ENCODE measurements at places on chromosomes 4 and X. TPM values are rescaled to one million over a fixed set of nuclear protein-coding genes. Genes with fewer than 3 reads are reported as not detected.

DNA sequence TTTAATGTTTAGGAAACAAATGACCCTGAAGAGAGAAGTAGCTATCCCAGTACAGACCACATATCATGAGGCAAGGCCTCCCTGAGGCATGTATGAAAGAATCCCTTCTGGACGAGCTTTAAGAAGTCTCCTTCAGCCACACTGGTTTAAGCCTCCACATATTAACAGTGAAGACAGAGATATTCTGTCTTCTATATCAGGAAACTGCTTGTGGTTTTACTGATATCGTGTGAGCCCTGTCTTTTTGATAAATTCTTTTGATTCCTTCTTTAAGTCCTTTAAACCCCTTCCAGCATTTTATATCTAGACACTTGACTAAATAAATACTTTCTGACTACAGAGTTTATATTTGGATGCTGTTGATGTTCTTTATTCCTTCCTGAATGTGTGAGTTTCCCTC is 45.9 kb upstream of the GPC4 start:
- H3K4me1 ChIP-seq = no peaks in the 10 kb centered on the region
- DNase-seq = no peak
- no peak overlapping the region for H3K27ac ChIP-seq
- no peak overlapping the region for H3K4me3 ChIP-seq

- DNase-seq = no peak
- no peaks in the 10 kb centered on the region for H3K27me3 ChIP-seq
- no peaks in the 10 kb centered on the region for H3K36me3 ChIP-seq
- H3K27ac ChIP-seq = no peak overlapping the region
- no peaks in the 10 kb centered on the region for H3K4me1 ChIP-seq
- no peak overlapping the region for H3K4me3 ChIP-seq
Measured at GRCh38 chr4:89173336-89174090, 62.2 kb downstream of the TIGD2 start.

GRCh38 chr4:182969651-182970279 is 52.6 kb upstream of the DCTD start:
- H3K36me3 ChIP-seq = no peaks in the 10 kb centered on the region
- DNase-seq = no peak
- H3K27me3 ChIP-seq = peaks cover 34% of the 10 kb centered on the region
- H3K4me3 ChIP-seq = no peak overlapping the region
- H3K4me1 ChIP-seq = no peaks in the 10 kb centered on the region

DNA sequence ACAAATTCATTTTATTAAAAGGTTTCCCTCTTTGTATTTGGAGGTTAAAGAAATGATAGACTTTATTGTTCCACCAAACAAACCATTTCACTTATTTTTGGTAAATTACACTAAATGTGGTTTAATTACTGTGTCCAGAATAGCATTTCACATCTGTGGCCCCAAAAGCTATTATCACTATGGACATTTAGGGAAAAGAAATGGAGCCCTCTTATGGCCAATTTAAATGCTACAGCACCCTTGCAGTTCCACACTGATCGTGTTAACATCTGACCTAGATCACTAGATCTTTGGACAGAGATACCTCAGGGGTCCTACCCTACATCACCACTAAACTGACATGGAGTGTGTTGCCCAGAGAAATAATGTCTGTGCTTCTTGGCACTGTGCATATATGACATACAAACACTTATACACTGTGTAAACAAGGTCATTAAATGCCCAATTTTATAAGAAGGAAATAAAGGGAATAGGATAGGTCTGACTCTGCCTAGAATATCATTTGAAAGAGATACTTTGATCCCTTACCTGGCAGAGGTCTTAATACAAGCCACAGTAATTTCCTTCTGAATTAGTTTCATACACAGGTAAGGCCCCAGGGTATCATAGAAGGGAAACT is 163.9 kb downstream of the KDR start:
- H3K4me3 ChIP-seq = no peak overlapping the region
- no peaks in the 10 kb centered on the region for H3K36me3 ChIP-seq
- H3K27me3 ChIP-seq = peaks cover 5% of the 10 kb centered on the region
- H3K27ac ChIP-seq = no peak overlapping the region
- H3K4me1 ChIP-seq = peaks cover 8% of the 10 kb centered on the region
- DNase-seq = no peak

- H3K36me3 ChIP-seq = no peaks in the 10 kb centered on the region
- no peak overlapping the region for H3K27ac ChIP-seq
- no peak overlapping the region for H3K4me3 ChIP-seq
- H3K27me3 ChIP-seq = no peaks in the 10 kb centered on the region
- no peaks in the 10 kb centered on the region for H3K4me1 ChIP-seq
Measured at GRCh38 chr4:66911880-66912279, 633.4 kb downstream of the CENPC start.

GRCh38 chr4:153267890-153268289 is 63.6 kb downstream of the TRIM2 start:
- no peak overlapping the region for H3K27ac ChIP-seq
- no peaks in the 10 kb centered on the region for H3K27me3 ChIP-seq

GRCh38 chr4:78410676-78411075 is 140.9 kb upstream of the ANXA3 start:
- H3K4me1 ChIP-seq = no peaks in the 10 kb centered on the region
- no peaks in the 10 kb centered on the region for H3K36me3 ChIP-seq
- peaks cover 8% of the 10 kb centered on the region for H3K27me3 ChIP-seq
- no peak overlapping the region for H3K4me3 ChIP-seq

DNA sequence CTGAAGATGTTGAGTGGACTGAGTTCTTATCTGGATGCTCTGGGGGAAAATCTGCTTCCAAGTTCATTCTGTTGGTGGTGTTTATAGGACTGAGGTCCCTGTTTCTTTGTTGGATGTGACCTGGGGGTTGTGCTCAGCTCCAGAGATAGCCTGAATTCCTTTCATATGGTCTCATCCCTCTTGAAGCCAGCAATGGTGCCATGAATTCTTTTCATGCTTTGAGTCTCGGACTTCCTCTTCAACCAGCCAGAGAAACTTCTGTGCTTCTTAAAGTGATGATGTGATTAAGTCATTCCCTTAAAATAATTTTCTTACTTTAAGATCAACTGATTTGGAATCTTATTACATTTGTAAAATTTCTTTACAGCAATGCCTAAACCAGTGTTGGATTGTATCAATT is 233.8 kb upstream of the UGT8 start:
- no peaks in the 10 kb centered on the region for H3K4me1 ChIP-seq
- no peak for DNase-seq
- H3K36me3 ChIP-seq = no peaks in the 10 kb centered on the region
- H3K4me3 ChIP-seq = no peak overlapping the region
- peaks cover 3% of the 10 kb centered on the region for H3K27me3 ChIP-seq

- no peak for DNase-seq
- no peaks in the 10 kb centered on the region for H3K36me3 ChIP-seq
- no peak overlapping the region for H3K27ac ChIP-seq
- H3K4me3 ChIP-seq = no peak overlapping the region
Measured at GRCh38 chr4:24754571-24754970, 40.8 kb upstream of the SOD3 start.

DNA sequence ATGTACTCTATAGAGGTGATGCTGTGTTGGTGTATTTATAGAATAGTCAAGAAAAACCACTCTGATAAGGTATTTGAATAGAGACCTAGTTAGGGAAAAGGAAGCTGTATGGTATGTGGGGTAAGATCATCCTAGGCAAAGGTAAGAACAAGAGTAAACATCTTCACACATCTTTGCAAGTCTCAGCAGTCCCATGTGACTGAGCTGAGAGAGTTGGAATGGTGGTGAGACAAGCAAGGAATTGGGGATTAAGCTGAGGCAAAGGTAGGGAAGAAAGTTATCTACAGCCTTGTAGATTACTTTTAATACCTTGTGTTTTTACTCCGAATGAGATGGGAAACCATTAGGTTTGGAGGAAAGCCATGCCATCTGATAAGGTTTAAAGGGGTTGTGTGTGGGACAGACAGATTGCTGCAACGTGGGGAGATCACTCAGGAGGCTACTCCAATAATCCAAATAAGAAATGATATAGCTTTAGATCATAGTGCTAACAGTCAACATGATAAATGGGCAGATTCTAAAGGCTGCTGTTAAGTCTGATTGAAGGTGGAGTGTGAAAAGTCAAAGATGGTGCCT is 31.7 kb upstream of the MANBA start:
- H3K27ac ChIP-seq = peak overlapping the region; percentile 1
- H3K4me3 ChIP-seq = no peak overlapping the region
- peaks cover 56% of the 10 kb centered on the region for H3K36me3 ChIP-seq

GRCh38 chr4:43163101-43163792 is 270.7 kb downstream of the GRXCR1 start:
- H3K36me3 ChIP-seq = no peaks in the 10 kb centered on the region
- H3K27me3 ChIP-seq = no peaks in the 10 kb centered on the region
- no peak for DNase-seq
- H3K4me1 ChIP-seq = no peaks in the 10 kb centered on the region
- no peak overlapping the region for H3K27ac ChIP-seq
- no peak overlapping the region for H3K4me3 ChIP-seq

DNA sequence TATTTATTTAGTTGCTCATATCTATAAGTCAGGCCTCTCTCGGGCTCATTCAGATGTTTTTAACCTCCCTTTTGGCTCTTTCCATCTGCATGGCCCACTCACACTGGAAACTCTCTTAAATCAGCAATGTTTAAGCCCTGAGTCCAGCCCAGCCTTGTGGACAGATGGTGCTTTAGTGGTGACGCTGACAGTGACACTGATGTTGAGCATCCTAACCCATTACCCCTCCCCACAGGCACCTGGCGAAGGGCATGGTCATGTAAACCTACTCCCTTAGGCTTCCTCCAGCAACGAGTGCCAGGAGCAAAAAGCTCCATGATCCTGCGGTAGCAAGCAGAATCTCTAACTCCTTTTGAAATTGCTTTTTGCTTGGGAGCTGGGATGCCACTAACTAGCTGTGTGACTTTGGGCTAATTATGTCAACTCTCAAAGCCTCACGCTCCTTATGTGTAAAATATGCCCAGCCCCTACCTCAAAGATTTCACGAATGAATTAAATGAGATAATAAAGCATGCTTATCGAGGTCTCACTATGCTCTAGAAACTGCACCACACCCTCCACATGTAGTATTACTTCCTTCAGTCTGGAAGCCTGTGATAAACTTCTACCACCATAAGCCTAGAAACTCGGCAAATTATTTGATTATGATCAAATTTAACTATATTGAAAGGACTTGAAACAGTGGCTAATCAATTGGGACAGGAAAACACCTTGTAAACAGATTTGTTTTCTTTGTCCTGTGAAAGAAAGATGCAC is 569.4 kb downstream of the BCOR start:
- no peak overlapping the region for H3K27ac ChIP-seq
- H3K4me1 ChIP-seq = no peaks in the 10 kb centered on the region
- no peaks in the 10 kb centered on the region for H3K27me3 ChIP-seq
- H3K4me3 ChIP-seq = no peak overlapping the region
- no peak for DNase-seq

DNA sequence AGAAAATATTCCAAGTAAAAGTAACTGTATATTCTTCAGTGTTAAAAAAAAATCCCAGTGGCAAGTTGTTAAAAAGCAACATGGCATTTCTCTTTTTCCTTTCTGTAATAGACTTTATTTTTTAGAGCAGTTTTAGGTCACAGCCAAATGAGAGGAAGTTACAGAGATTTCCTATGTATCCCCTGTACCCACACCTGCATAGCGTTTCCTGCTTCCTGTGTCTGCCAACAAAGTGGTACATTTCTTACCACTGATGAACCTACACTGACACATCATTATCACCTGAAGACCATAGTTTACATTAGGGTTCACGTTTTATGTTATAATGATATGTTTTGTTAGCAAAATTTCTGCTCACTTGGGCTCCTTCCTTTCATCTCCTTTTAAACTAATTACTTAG is 124.7 kb downstream of the GPAT3 start:
- peaks cover 7% of the 10 kb centered on the region for H3K4me1 ChIP-seq
- no peak for DNase-seq
- H3K27me3 ChIP-seq = peaks cover 3% of the 10 kb centered on the region
- no peaks in the 10 kb centered on the region for H3K36me3 ChIP-seq

DNA sequence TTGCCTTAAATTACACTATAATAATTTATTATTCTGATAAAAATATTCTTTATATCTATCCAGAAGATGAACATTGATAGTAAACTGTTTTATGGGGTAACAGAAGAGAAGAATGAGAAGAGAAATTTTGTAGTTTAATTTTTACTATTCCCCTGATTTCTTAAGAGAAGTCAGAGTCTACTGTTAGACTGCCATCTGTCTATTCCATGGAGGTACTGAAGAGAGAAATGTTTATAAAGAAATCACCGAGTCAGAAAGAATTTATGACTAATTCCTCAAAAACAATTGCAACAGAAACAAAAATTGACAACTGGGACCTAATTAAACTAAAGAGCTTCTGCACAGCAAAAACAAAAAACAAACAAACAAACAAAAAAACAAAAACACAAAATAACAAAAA is 149.9 kb downstream of the FGF16 start:
- H3K36me3 ChIP-seq = peaks cover 18% of the 10 kb centered on the region
- DNase-seq = no peak
- H3K4me3 ChIP-seq = no peak overlapping the region
- H3K4me1 ChIP-seq = no peaks in the 10 kb centered on the region
- peak overlapping the region; percentile 9 for H3K27ac ChIP-seq

DNA sequence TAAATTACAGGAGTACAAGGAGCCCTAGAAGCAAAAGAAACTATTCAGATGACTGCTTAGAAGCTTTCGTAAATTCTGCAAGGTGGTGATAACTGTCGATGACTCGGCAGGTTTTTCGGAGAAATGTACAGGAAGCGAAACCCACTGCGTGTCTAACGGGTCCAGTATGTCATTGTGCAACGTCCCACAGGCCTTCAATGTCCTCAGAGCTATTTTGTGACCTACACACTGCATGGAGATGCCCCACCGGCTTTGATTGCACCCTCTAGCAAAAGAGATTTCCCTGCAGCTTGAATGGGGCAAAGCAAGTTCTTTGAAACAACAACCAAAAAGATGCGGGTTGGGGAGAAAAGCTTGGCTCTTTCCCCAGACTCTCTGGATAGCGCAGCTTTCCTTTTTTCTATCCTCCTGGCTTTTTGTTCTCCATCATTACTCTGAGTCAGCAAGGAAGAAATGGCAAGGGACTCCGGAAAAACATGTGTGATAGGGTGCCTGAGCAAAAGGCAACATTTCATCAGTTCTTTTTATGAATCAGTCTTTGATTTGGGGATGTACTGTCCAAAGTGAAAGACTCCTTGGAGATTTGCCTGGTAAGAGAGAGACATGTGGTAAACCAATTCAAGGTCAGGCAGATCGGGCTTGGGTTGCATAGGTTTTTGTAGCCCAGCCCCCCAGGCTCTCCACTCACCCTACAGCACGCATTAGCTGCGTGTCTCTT is 112.0 kb upstream of the TBL1X start:
- peak overlapping the region; percentile 93 for H3K27ac ChIP-seq
- peak overlapping the region; percentile 56 for H3K4me3 ChIP-seq
- H3K36me3 ChIP-seq = peaks cover 3% of the 10 kb centered on the region
- DNase-seq = peak; percentile 55
- no peaks in the 10 kb centered on the region for H3K27me3 ChIP-seq
- H3K4me1 ChIP-seq = peaks cover 49% of the 10 kb centered on the region

- peaks cover 18% of the 10 kb centered on the region for H3K4me1 ChIP-seq
- no peak for DNase-seq
- H3K27ac ChIP-seq = peak overlapping the region; percentile 67
- H3K36me3 ChIP-seq = no peaks in the 10 kb centered on the region
- no peaks in the 10 kb centered on the region for H3K27me3 ChIP-seq
- H3K4me3 ChIP-seq = no peak overlapping the region
Measured at GRCh38 chr4:77145842-77146185, 11.2 kb upstream of the CCNG2 start.

- no peaks in the 10 kb centered on the region for H3K36me3 ChIP-seq
- H3K4me1 ChIP-seq = no peaks in the 10 kb centered on the region
- H3K27me3 ChIP-seq = no peaks in the 10 kb centered on the region
- DNase-seq = no peak
- H3K27ac ChIP-seq = no peak overlapping the region
Measured at GRCh38 chr4:85946821-85947220, 413.0 kb downstream of the MAPK10 start.

Gene EIF1AX
- 59.3 TPM for total RNA-seq

Gene SLC6A8
- total RNA-seq = 0.65 TPM

Gene SPANXN3
- total RNA-seq = not detected

Gene GLRB
- total RNA-seq = not detected

Gene TCEAL7
- not detected for total RNA-seq

Gene KLHL34
- 0.50 TPM for total RNA-seq

Gene PCDH11X
- total RNA-seq = not detected

Gene WDR44
- total RNA-seq = 21.7 TPM

Data from activated CD4-positive, alpha-beta T cell treated with anti-CD3 and anti-CD28 coated beads, Interleukin-2, amount 10 ng/mL, durations not matched to agents 7 days and 5 days (primary cell).